Fibroblast of the conjunctiva (primary cell): ENCODE measurements at places on chromosomes 6 and 20.

DNA sequence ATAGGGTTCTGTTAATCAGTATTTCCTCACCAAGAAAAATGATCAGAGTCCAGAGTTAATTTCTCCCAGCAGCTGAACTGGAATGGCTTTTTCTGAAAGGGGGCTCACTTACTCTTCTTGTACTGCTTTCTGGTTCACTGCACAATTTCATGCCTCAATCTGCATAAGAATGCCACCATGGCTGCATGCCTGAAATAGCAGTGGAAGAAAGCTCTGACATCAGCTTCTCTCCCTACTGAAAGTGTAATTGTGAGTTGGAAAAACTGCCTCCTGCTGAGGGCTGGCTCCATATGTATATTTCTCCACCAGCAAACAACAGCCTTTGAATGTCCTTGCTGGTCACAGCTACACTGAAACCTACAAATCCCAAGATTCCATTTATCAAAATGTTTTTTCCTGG, 1027.2 kb upstream of the GJE1 start:
- peak; percentile 20 for DNase-seq

GRCh38 chr6:22819209-22819608, 249.8 kb downstream of the HDGFL1 start:
- DNase-seq = no peak

DNA sequence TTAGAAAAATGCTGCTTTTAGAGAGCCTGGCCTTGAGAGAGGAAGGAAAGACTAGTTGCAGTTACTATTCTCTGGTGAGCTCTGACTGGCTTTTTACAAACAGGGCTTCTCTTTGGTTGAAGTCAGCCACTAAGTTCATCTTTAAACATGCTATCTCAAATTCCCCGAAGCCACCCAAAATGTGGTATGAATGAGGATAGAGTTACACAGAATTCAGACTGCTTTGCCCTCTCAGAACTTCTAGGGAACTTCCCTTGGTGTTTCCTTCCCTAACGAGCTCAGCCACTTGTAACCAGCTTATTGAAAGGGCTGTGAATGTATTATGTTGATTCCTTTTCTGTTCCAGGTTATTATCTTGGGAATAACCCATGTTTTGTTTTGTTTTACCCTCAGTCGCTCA, 73.5 kb downstream of the EFHC1 start:
- DNase-seq = no peak

DNA sequence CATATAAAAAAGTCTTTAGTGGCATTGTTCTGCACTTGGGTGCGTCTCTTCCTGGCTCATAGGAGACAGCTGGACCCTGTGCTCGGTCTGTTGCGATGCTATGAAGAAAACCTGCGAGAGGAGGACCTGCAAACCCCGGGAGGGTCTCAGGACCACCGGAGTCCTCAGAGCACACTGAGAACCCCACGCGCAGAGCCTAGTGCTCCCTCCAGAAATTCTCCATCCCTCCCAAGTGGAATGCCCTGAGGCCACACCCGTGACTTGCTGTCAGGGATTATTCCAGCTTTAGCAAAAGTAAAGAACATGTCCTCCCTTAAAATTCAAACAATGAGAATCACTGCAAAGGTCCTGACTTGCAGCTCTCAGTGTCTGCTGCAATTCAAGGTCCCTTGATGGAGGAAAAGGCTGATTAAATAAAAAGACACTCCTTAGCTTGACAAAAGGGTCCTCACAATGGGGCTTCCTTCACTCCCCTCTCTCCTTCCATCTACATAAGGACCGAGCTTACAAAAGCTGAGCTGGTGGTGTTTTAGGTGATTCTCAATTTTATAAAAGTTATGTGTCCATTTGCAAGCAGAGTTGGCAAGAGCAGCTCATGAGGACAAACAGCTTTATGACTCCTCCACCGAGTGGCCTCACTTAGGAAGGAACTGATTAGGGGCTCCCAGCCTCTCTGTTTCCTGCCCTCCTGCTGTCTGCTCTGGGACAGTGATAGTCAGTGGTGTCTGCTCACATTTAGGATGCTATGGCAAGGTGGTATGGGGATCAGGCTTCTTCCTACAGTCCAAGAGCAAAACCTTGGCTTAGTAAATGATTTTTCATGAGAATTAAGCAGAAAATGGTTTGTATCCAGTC, 97.0 kb downstream of the RAMACL start:
- no peak for DNase-seq

DNA sequence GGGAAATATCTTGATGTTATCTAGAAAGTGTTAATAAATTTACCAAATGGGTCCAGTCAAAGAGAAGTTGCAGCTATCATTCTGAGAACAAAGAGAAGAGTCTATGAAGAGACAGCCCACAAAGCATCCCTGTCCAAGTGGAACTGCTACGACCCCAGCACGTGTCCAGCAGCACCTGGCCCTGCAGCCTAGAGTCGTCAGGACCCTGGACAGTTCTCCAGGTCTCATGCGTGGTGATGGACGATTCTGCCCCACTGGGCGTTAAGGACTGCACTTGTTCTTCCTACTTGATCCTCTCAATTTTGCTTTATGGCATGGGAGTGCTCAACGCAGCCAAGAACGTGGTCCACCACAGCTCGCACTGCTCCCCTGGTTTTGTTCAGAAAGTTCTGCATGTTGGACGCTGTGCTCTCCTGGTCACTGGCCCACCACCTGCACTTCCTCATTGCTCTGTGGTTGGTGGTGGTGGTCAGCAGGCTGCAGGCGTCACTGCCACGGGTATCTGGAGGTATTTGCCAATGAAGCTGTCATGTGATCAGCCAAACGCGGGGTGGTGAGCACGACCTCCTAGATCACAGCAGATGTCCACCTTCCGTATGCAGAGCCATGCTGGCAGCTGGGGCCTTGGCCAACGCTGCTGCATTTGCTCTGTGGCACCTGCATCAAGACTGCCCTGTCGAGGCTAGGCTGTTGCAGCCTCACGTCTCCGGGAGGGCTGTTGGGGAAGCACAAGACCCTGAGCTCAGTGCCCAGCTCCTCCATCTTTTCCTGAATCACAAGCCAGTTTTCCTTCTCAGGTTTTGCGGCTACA, 356.4 kb downstream of the CDH4 start:
- no peak for DNase-seq

DNA sequence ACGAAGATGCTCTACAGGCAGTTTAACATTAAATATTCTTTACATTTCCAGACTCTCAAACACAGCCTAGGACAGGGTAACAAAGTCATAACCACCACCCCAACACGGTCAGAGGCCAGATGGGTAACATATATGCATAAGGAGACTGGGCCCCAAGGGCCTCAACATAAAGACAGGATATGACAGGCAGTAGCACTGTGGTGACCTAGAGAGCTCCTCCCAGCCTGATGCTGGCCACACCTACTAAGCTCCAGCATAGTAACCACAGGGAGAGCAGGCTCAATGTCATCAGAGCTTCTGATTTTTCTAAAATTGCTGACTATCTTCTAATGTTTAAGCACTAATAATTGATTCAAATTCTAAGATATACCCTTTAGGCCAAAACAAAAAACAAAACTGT, 21.7 kb downstream of the SMLR1 start:
- no peak for DNase-seq
